B cell (primary cell): ENCODE measurements at places on chromosomes 6 and 20. TPM values are rescaled to one million over a fixed set of nuclear protein-coding genes. Genes with fewer than 3 reads are reported as not detected.

Gene CD93
- 0.51 and 0.81 TPM in 2 replicates for polyA plus RNA-seq

Gene ALDH8A1
- polyA plus RNA-seq: 0.87 and 1.1 TPM in 2 replicates

Gene PI3
- polyA plus RNA-seq: 0.24 TPM in 1 of 2 replicates, not detected in the other

Gene BNIP5
- polyA plus RNA-seq: 0.06 and 0.09 TPM in 2 replicates

Gene RIMS4
- polyA plus RNA-seq: not detected in 2 replicates

Gene TRAPPC3L
- polyA plus RNA-seq: not detected in 2 replicates

Gene MYO6
- polyA plus RNA-seq: 0.09 and 0.13 TPM in 2 replicates

Gene MUCL3
- polyA plus RNA-seq: not detected in 2 replicates

Gene CALHM6
- 63.8 and 68.4 TPM in 2 replicates for polyA plus RNA-seq

- no peaks in the 10 kb centered on the region for H3K36me3 ChIP-seq
- H3K4me1 ChIP-seq: peaks cover 40% of the 10 kb centered on the region
- H3K27me3 ChIP-seq: no peaks in the 10 kb centered on the region
Measured at GRCh38 chr6:52574709-52575501, 2.0 kb downstream of the TRAM2 start.

DNA sequence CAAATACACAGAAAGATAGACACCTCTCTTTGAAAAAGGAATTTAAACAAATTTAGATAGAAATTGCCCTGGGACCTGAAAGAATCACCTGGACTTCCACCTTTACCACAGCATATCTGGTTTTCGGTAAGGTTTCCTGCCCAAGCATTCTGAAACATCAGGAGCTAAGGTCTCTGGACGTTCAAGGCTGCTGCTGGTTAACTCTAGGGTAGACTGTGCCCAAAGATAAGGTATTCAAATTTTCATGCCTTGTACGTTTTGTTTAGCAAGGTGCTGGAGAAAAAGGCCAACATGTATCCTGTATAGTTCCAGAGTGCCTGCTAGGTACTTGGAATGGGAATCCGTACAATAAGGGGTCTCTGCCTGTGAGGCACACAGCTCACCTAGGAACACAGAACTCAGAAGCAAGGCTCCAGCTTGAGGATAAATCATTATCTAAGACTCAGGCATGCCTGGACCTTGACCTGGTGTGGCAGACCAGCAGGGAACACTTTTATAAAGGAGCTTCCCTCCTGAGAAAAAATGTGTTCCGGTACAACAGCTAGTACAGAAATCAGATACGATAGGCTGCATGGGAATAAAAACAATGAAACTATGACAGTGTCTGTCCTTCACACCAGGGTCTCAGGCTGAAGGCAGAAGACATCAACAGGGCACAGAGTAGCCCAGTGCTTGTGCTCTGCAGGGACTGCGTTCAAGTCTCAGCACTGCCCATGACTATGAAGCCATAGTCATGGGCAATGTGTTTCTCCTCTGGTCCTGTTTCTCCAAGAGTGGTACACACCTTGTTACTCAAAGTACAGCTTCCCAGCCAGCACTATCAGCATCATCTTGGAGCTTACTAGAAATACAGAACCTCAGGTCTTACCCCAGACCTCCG is 70.4 kb downstream of the METTL24 start:
- no peak overlapping the region for H3K27ac ChIP-seq
- no peaks in the 10 kb centered on the region for H3K27me3 ChIP-seq
- DNase-seq: no peak
- no peak overlapping the region for H3K4me3 ChIP-seq
- no peaks in the 10 kb centered on the region for H3K4me1 ChIP-seq
- no peaks in the 10 kb centered on the region for H3K36me3 ChIP-seq

DNA sequence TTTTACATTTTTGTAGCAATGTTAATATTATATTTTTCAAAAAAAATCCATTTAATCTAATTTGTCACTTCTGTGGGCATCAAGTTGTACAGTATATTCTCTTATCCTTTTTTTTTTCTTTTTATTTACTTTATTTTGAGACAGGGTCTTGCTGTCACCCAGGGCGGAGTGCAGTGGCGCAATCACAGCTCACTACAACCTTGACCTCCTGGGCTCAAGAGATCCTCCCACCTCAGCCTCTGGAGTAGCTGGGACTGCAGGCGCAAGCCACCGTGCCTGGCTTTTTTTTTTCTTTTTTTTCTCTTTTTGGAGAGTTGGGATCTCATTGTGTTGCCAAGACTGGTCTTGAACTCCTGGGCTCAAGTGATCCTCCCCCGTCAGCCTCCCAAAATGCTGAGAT is 14.4 kb upstream of the BEND6 start:
- no peaks in the 10 kb centered on the region for H3K27me3 ChIP-seq
- DNase-seq: no peak
- H3K36me3 ChIP-seq: no peaks in the 10 kb centered on the region
- H3K27ac ChIP-seq: no peak overlapping the region
- H3K4me1 ChIP-seq: no peaks in the 10 kb centered on the region

- no peaks in the 10 kb centered on the region for H3K36me3 ChIP-seq
- DNase-seq: no peak
- H3K4me3 ChIP-seq: no peak overlapping the region
Measured at GRCh38 chr6:422433-423054, 31.0 kb downstream of the IRF4 start.

GRCh38 chr6:154951345-154952200 is 43.5 kb upstream of the TIAM2 start:
- no peaks in the 10 kb centered on the region for H3K36me3 ChIP-seq
- peak overlapping the region; percentile 75 for H3K27ac ChIP-seq
- H3K27me3 ChIP-seq: no peaks in the 10 kb centered on the region
- peak; percentile 71 for DNase-seq
- H3K4me1 ChIP-seq: peaks cover 21% of the 10 kb centered on the region

DNA sequence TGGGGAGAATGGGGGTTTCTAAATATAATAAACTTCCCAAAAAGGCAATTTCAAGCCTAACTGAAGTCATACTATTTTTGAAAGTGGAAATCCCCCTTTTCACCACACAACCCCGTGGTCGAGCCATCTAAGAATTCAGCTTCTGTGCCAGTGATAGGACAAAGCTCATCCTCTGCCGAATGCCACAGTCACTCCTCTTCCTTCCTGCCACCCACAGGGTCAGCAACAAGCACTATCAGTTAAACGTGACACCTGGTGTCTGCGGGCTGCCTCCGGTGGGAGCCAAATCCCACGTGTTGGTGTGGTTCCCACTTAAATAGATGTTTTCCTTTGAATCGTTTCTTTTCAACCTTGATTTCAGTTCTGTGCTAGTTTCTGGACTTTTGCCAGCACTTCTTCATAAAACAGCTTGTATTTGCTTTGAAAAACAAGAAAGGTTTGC is 60.7 kb downstream of the TNFAIP3 start:
- peak overlapping the region; percentile 25 for H3K4me3 ChIP-seq
- H3K27me3 ChIP-seq: no peaks in the 10 kb centered on the region
- peak; percentile 89 for DNase-seq
- no peaks in the 10 kb centered on the region for H3K36me3 ChIP-seq
- peaks cover 32% of the 10 kb centered on the region for H3K4me1 ChIP-seq

- H3K27me3 ChIP-seq: no peaks in the 10 kb centered on the region
- no peak overlapping the region for H3K4me3 ChIP-seq
- H3K36me3 ChIP-seq: no peaks in the 10 kb centered on the region
- H3K27ac ChIP-seq: no peak overlapping the region
Measured at GRCh38 chr6:26089272-26089671, 2.0 kb downstream of the HFE start.

DNA sequence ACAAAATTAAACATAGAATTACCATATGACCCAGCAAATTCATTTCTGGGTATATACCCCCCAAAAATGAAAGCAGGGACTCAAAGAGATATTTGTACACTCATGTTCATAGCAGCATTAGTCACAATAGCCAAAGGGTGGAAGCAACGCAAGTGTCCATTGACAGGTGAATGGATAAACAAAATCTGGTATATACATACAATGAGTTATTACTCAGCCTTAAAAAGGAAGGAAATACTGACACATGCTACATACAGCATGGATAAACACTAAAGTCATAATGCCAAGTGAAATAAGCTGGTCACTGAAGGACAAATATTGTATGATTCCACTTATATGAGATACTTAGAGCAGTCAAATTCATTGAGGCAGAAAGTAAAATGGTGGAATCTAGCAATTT is 5.3 kb upstream of the STX11 start:
- H3K27ac ChIP-seq: no peak overlapping the region
- H3K4me3 ChIP-seq: no peak overlapping the region
- H3K36me3 ChIP-seq: no peaks in the 10 kb centered on the region
- H3K4me1 ChIP-seq: no peaks in the 10 kb centered on the region
- H3K27me3 ChIP-seq: no peaks in the 10 kb centered on the region
- no peak for DNase-seq

DNA sequence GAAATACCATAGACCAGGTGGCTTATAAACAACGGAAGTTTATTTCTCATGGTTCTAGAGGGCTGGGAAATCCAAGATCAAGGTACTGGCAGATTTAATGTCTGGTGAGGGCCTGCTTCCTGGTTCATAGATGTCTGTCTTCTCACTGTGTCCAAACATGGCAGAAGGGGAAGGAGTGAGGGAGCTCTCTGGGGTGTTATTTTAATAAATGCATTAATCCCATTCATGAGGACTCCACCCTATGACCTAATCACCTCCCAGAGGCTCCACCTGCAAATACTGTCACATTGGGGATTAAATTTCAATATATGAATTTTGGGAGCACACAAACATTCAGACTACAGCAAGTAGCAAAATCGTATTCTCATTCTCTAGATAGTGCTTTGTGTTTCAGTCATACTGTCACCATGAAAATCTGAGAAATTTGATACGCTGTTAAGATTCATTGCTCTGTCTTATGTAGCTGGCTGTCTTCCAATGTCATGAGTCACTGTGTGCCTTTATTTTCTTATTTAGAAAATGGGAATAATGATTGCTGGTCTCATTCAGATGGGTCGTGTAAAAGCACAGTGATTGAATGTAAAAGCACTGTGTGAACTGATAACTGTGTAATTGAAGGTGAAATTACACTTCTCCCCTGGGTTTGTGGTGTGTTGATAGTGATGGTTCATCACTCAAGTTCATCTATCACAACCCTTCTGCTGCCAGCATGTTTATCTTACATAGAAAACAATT is 8.9 kb upstream of the ERVFRD-1 start:
- H3K36me3 ChIP-seq: peaks cover 4% of the 10 kb centered on the region
- no peak overlapping the region for H3K4me3 ChIP-seq
- no peaks in the 10 kb centered on the region for H3K27me3 ChIP-seq
- DNase-seq: no peak
- no peak overlapping the region for H3K27ac ChIP-seq

- no peaks in the 10 kb centered on the region for H3K4me1 ChIP-seq
- H3K4me3 ChIP-seq: no peak overlapping the region
- H3K27ac ChIP-seq: no peak overlapping the region
- no peaks in the 10 kb centered on the region for H3K27me3 ChIP-seq
- no peak for DNase-seq
Measured at GRCh38 chr6:139416146-139416545, 41.7 kb upstream of the CITED2 start.

- no peaks in the 10 kb centered on the region for H3K27me3 ChIP-seq
- no peak overlapping the region for H3K27ac ChIP-seq
- H3K4me1 ChIP-seq: no peaks in the 10 kb centered on the region
- H3K36me3 ChIP-seq: peaks cover 3% of the 10 kb centered on the region
Measured at GRCh38 chr20:59955131-59955796, 3.0 kb upstream of the CDH26 start.

- H3K4me1 ChIP-seq: no peaks in the 10 kb centered on the region
- H3K27ac ChIP-seq: no peak overlapping the region
- no peak overlapping the region for H3K4me3 ChIP-seq
- DNase-seq: no peak
- H3K27me3 ChIP-seq: peaks cover 3% of the 10 kb centered on the region
Measured at GRCh38 chr6:938916-939315, 246.0 kb upstream of the EXOC2 start.

DNA sequence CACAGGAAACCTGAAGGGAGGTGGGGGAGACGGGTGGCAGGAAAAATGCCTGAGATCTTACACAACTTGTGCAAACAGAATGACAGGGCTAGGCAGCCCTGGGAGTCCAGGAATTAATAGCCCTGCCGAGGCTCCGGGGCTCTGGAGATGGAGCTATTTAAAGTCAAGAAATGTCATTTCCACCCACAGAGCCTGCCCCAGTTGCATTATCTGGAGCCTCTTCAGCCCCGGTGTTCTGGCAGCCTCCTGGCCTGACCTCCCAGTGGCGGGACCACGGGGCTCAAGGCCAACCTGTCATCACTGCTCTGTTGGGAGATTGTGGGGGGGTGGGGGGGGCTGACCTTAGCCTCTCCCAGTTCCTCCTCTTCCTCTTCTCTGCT is 28.5 kb upstream of the SCUBE3 start:
- H3K27me3 ChIP-seq: no peaks in the 10 kb centered on the region
- H3K27ac ChIP-seq: no peak overlapping the region
- no peaks in the 10 kb centered on the region for H3K36me3 ChIP-seq
- H3K4me1 ChIP-seq: no peaks in the 10 kb centered on the region
- no peak for DNase-seq
